ENCODE measurements at places on chromosomes 7 and 10.

DNA sequence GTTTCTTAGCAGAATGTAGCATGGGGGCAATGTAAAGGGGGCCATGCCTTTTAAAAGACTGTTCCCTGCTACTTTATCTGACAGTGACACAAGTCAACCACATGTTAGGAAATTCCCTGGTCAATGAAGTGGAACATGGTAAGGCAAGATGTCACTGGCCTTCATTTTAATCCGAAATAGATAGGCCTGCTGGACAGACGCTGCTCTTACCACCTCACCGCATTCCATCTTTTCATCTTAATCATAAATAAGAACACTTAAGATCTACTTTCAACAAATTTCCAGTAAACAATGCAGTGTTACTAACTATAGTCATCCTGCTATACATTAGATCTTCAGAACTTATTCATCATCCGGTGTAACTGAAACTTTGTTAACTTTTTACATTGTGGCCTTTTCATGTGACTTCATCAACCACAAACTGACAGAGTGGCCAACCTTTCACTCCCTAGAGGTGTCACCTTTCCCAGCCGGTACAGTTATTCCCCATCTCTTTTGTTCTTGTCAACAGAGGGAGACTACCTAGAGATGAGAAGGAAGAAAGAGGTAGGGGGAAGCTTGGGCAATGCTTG is 15.6 kb downstream of the ASB4 start:
- DNase-seq, result no peak

DNA sequence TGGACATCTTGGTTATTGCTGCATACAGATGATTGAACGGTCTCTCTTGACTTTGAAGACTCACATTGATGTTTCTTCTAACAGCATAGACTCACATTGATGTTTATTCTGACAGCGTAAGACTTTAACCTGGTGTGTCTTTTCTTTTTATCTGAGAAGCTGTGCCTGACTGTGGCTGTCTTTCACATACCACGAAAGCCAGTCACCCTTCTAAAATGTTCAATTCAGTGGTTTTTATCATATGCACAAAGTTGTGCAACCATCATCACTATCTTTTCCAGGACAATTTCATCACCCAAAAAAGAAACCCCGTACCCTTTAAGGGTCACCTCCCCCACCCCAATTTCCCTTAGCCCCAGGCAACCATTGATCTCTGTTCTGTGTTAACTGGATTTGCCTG is 24.7 kb downstream of the CELF2 start:
- no peak for DNase-seq

DNA sequence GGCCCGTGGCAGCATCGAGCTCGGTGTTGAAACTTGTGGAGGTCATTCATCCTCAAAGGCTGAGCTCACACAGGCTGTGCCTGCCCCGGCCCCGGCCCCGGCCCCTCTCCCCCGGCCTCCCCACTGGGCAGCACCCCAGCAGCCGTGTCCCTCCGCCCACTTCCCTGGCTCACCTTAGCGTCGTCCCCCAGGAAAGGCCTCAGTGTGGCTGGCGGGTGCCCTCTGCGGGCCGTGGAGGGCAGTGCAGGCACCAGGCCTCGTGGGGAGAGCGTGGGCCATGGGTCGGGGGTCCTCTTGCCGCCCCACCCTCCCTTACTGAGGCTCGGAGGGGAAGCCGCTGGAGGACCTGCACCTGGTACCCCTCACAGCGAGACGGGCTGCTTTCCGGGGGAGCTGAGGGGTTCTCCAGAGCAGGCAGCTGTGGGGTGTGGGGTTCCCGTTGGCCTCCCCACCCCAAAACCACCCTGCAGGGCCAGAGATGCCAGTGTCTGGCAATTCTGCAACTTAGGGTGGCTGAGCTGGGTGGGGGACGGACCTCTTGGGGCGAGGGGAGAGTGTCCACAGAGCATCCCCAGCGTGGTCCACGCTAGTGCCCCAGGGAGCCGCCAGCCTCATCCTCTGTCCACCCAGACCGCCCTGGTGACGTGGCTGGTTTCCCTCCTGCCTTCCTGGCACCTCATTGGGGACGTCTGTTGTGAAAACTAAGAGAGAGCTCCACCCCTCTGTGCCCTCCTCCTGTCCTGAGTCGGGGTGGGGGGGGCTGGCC is 44.2 kb upstream of the DPYSL4 start:
- no peak for DNase-seq

DNA sequence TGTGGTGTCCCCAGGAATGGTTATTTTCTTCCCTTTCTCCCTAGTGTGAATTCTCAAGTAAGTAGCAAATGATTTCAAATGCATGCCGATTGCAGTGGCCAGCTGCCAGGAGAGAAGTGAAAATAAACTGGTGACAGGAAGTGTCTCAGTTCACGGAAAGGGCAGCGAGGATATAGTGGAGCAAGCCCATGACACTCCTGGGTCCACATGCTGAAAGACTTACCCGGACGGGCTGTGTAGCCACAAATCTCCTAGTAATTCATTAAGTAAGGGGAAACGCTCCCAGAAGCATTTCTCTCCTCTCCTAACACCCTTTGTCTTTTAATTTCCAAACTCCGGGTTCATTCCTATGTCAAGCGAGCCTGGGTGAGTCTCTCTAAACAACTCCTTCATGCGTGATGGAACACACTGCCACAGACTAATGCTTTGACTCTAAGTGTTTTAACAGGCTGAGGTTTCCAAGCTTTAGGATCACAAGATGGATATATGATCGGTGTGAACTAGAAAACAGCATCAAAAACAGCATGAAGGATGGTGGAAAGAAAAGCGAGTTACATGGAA is 125.6 kb downstream of the CYP26A1 start:
- DNase-seq, result no peak

DNA sequence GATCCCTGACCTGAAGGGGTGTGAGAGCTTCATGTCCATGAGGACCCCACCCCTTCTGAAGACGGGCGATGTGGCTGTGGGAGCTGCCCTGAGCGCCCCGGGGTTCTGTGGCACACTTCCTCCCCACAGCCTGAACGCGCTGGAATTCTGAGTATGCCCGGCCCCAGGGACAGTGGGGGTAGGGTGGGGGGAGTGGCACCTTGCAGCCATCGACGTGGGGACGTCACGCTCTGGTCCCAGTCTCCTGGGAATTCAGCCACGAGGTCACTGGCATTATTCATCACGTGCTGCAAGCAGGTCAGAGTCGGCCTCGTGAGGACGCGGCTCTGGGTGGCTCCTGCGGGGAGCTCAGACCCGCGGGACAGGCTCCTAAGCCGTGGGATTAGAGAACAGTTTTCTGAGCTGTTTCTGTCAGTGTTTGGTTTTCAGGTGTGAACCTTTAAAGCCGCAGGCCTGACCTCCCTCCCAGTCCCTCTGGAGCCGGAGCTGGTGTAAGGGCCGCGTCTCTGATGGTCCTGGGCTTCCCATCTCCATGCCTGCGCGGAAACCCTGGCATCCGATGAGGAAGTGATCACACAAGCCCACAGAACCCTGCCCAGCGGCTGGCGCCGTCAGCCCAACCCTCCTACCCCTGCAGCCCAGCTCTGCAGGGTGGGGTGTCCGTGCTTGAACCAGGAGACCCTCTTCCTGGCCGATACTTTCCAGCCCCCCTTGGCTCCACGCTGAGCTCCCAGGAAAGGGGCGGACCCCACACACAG is 16.1 kb downstream of the GPR146 start:
- no peak for DNase-seq

- no peak for DNase-seq
Measured at GRCh38 chr7:34096777-34097176, 191.4 kb downstream of the BMPER start.

- DNase-seq, result no peak
Measured at GRCh38 chr7:4830176-4830575, 31.7 kb downstream of the PAPOLB start.

Measured in coronary artery (tissue), 2 donors.